Retina (tissue), 1 donor: ENCODE measurements at places on chromosomes 12 and 14.

DNA sequence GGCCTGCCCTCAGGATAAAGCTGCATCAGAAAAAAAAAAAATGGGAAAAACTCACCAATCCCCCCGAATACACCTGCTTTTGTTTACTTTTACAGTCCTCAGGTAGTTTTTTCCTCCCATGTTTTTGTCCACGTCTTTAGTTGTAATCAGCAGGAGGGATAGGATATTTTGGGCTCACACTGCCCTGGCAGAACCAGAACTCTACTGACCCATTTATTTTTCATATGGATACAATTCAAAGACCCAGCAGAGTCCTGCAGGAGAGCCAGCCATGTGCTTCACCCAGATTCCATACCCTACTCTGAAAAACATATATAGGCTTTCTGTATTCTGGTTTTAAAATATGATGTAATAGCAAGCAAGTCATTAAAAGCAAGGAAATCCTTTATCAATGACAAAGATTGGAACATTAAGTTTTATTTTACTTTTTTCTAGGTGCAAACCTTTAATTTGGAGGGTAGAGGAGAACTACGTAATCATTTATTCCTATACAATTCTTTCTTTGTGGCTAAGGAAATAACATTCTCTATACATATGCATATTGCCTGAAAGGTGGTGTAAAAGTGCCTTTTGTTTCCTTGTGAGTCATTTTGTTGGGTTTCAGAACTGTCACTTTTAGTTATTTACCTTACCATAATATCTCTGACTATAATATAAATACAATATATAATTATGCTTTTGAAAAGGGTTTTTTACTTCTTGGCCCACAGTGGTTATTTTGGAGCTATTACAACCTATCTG is 19.1 kb downstream of the DACT1 start:
- no peak for DNase-seq

GRCh38 chr14:101595349-101595748 is 34.1 kb downstream of the DIO3 start:
- DNase-seq, result no peak

DNA sequence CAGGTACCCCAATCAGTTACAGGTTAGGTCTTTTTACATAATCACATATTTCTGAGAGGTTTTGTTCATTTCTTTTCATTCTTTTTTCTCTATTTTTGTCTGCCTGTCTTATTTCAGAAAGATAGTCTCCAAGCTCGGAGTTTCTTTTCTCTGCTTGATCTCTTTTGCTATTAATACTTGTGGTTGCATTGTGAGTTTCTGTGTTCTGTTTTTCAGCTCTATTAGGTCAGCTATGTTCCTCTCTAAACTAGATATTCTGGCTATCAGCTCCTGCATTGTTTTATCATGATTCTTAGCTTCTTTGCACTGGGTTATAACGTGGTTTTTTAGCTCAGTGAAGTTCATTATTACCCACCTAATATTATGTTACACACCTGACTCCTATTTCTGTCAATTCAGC is 914.1 kb downstream of the TRHDE start:
- DNase-seq, result no peak

DNA sequence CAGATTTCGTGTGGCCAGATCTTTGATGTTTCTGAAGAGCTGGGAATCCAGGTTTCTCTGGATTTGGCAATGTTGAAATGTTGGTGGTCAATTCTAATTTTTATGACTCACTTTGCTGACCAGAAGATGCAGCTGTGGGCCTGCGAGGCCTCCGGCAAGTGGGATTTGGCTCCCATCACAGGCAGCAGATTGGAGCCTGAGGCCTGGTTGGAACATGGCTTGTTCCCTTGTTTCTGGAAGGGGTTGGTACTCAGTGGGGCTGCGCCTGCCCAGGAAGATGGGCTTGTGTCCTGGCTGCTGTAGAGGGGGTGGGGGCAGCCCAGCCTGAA is 23.1 kb downstream of the FBRSL1 start:
- DNase-seq, result no peak

GRCh38 chr14:31955936-31956579 is 121.0 kb upstream of the ARHGAP5 start:
- DNase-seq, result no peak

DNA sequence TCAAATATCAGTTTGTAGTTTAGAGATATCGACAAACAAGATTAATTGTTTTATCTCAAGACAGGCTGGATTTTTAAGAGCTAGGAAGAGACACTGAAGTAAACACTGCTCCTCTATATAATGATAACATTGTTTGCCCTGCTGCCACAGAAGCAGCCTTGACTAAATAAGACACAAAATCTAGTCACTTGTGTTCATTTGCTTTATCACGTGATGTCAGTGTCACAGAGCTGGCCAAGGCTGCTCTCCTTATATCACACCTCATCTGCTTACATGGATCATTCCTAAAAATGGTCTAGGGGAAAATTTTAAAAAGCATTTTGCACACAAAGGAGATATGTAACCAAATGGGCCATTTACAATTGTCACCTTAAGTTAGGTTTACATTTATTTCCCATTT is 64.1 kb downstream of the SOX5 start:
- DNase-seq, result no peak

GRCh38 chr12:67367843-67368242 is 98.7 kb downstream of the CAND1 start:
- no peak for DNase-seq
